ENCODE measurements at places on chromosomes 6 and 20. TPM values are rescaled to one million over a fixed set of nuclear protein-coding genes. Genes with fewer than 3 reads are reported as not detected.

DNA sequence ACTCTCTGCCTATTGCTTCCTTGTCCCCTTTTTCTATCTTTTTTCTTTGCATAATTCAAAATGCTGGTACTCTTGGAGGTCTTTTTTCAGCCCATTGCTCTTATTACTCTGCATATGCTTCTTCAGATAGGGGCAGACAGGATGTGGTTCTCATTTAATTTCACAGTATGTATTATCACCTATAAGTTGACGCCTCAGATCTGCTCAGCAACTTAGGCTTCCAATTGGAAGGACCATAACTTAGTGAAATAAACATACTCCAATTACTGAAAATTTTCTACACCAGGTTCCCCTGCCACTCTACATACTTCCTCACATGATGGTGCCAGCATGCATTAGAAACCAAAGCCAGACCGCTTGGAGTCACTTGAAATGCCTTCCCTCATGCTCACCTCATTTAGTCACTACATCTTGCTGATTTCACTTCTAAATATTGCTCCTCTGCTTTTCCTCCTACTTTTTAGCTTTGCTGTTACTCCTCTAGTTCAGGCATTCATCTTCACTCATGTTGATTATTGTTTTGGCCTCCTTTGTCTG, 34.5 kb upstream of the AHI1 start:
- no peak for DNase-seq

Gene ARFGEF3
- total RNA-seq = 7.0 TPM

DNA sequence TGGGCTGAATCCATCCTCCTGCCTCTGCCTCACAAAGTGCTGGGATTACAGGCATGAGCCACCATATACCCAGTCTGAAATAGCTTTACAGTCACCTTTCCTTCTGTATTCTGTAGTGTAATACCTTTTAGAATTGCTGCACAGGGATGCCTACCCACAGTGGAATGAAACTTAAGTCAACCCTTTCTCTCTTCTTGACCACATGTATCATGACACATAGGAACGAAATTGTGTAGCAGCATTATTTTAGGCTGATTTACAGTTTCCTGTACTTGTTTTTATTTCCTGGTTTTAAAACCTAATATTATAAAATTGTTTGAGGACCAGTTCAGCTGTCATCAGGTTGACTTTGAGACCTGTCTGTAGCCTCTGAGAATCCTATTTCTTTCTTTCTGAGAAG, 297.8 kb downstream of the ZFAND3 start:
- peak; percentile 56 for DNase-seq

Gene TENT5A
- total RNA-seq = 2.4 TPM

GRCh38 chr6:132147530-132148011, 196.4 kb upstream of the CCN2 start:
- no peak for DNase-seq
